Neural crest cell (in vitro differentiated cells): ENCODE measurements at places on chromosomes 2 and 18. TPM values are rescaled to one million over a fixed set of nuclear protein-coding genes. Genes with fewer than 3 reads are reported as not detected.

- DNase-seq, result no peak
Observed at GRCh38 chr2:146931109-146931508, 913.7 kb upstream of the ACVR2A start.

The CPO gene
- total RNA-seq, result 0.25 and 0.47 TPM in 2 replicates

DNA sequence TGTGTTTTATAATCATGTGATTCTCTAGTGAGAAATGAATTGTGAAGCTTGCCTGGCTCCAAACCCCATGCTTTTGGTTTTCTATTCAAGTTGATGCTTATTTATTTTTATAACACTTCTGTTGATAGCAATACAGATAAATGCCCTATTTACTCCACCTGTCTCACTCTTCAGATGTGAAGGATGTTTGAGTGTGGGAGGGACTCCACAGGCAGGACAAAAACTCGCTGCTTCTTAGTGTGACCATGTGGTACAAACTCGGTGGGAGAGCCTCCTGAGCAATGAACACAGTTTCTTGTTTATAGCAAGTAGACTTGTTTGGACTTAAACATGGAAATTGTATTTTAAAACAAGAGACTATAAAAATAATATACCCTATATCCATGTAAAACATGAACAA lies 219.7 kb downstream of the GULP1 start:
- DNase-seq, result no peak

GRCh38 chr18:9091066-9091476 lies 11.4 kb upstream of the NDUFV2 start:
- no peak for DNase-seq

The PLGLB2 gene
- total RNA-seq, result 2.2 and 2.9 TPM in 2 replicates

GRCh38 chr18:23437357-23438045 lies 15.6 kb upstream of the RIOK3 start:
- peak; percentile 70 for DNase-seq

The GPR55 gene
- not detected in 2 replicates for total RNA-seq

The REEP1 gene
- 12.0 and 12.3 TPM in 2 replicates for total RNA-seq

DNA sequence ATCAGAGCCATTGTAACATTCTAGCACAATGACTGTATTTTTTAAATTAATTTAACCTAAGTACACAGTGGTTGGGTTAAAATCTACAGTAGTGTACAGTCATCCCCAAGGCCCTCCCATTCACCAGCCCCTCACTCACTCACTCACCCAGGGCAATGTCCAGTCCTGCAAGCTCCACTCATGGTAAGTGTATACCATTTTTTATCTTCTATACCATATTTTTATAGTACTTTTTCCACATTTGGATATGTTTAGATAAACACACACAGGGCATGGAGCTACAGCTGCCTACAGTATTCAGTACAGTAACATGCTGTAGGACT lies 72.1 kb downstream of the COPS8 start:
- DNase-seq, result no peak

- DNase-seq, result no peak
Observed at GRCh38 chr2:181872178-181872577, 19.4 kb upstream of the ITPRID2 start.

The RNU2-63P gene
- 24.6 and 25.1 TPM in 2 replicates for total RNA-seq
